Glomerular endothelial cell (primary cell): ENCODE measurements at places on chromosomes 6 and 20. TPM values are rescaled to one million over a fixed set of nuclear protein-coding genes. Genes with fewer than 3 reads are reported as not detected.

Gene GTPBP2
- total RNA-seq: 44.9 and 68.1 TPM in 2 replicates

Gene NCOA5
- 25.9 and 34.3 TPM in 2 replicates for total RNA-seq

Gene PTCRA
- total RNA-seq: not detected in 2 replicates

Gene PLCB4
- 4.3 and 5.9 TPM in 2 replicates for total RNA-seq

Gene RUNX2
- total RNA-seq: 4.3 and 5.1 TPM in 2 replicates

Gene C2
- total RNA-seq: not detected in 2 replicates

Gene CLPSL2
- total RNA-seq: not detected in 2 replicates

Gene LTA
- total RNA-seq: 0.53 TPM in 1 of 2 replicates, not detected in the other

Gene EMILIN3
- 0.15 and 0.53 TPM in 2 replicates for total RNA-seq

Gene SLX4IP
- total RNA-seq: 2.8 and 3.4 TPM in 2 replicates

Gene LINC00237
- total RNA-seq: not detected in 2 replicates

Gene OOEP
- not detected in 2 replicates for total RNA-seq

Gene NR2E1
- not detected in 2 replicates for total RNA-seq

Gene ACTL10
- 1.4 and 4.0 TPM in 2 replicates for total RNA-seq

Gene GOPC
- total RNA-seq: 24.1 and 27.3 TPM in 2 replicates

Gene SLC17A1
- not detected in 2 replicates for total RNA-seq

Gene SLC22A2
- total RNA-seq: not detected in 2 replicates

Gene NAA20
- 38.4 and 39.4 TPM in 2 replicates for total RNA-seq

Gene CRIP3
- total RNA-seq: not detected in 2 replicates

Gene HTR1E
- total RNA-seq: not detected in 2 replicates

Gene C6orf58
- not detected in 2 replicates for total RNA-seq

Gene NUDT3
- 31.2 and 33.5 TPM in 2 replicates for total RNA-seq

Gene DNAH8
- 0.06 TPM in 1 of 2 replicates, not detected in the other for total RNA-seq

Gene CDH4
- 9.2 and 11.9 TPM in 2 replicates for total RNA-seq

Gene RARS2
- total RNA-seq: 22.2 and 27.8 TPM in 2 replicates

Gene PANK2
- total RNA-seq: 40.6 and 48.7 TPM in 2 replicates

Gene ZC3H12D
- total RNA-seq: not detected in 2 replicates

Gene RBM24
- 5.5 and 8.2 TPM in 2 replicates for total RNA-seq

Gene SNPH
- 11.6 and 12.2 TPM in 2 replicates for total RNA-seq

Gene ZNF391
- 0.53 and 1.3 TPM in 2 replicates for total RNA-seq

Gene TP53INP2
- 20.7 and 36.9 TPM in 2 replicates for total RNA-seq

Gene FAM184A
- 0.34 and 0.76 TPM in 2 replicates for total RNA-seq

Gene SFT2D1
- total RNA-seq: 28.0 and 34.4 TPM in 2 replicates

Gene RTEL1
- 9.2 and 20.1 TPM in 2 replicates for total RNA-seq

Gene DCBLD1
- total RNA-seq: 33.9 and 38.6 TPM in 2 replicates

Gene PCSK2
- total RNA-seq: not detected in 2 replicates

Gene ZC2HC1B
- not detected in 2 replicates for total RNA-seq

Gene PROKR2
- total RNA-seq: not detected in 2 replicates

Gene POLR1C
- total RNA-seq: 24.5 and 26.3 TPM in 2 replicates

Gene C20orf141
- not detected in 2 replicates for total RNA-seq

Gene ACOT13
- 6.9 and 15.1 TPM in 2 replicates for total RNA-seq

Gene PDYN
- not detected in 2 replicates for total RNA-seq

Gene HAO1
- total RNA-seq: not detected in 2 replicates

Gene FHL5
- not detected in 2 replicates for total RNA-seq

Gene DLK2
- 0.88 and 0.92 TPM in 2 replicates for total RNA-seq

Gene SLC26A8
- not detected in 2 replicates for total RNA-seq

Gene ARFGAP1
- total RNA-seq: 66.7 and 94.6 TPM in 2 replicates

Gene BTN1A1
- total RNA-seq: not detected in 2 replicates

Gene CCN6
- total RNA-seq: not detected in 2 replicates

Gene HSPA1B
- total RNA-seq: 76.3 and 95.3 TPM in 2 replicates

Gene IFT52
- 41.0 and 50.6 TPM in 2 replicates for total RNA-seq

Gene MPIG6B
- total RNA-seq: not detected in 2 replicates
